ENCODE measurements at places on chromosomes 3 and 15.

- DNase-seq = no peak
These were observed 39.5 kb downstream of the CADPS start for GRCh38 chr3:62835554-62836236.

- DNase-seq = no peak
These were observed 614.4 kb upstream of the MDFIC2 start for GRCh38 chr3:70926835-70927234.

- DNase-seq = no peak
These were observed 160.9 kb downstream of the TIGIT start for GRCh38 chr3:114454551-114455251.

- peak; percentile 68 for DNase-seq
These were observed 267.7 kb downstream of the ZBTB20 start for GRCh38 chr3:114879059-114880031.

GRCh38 chr3:34599595-34599994 lies 801.2 kb downstream of the PDCD6IP start:
- DNase-seq = no peak

- DNase-seq = no peak
These were observed 1.3 kb downstream of the NEIL1 start for GRCh38 chr15:75348034-75348561.

DNA sequence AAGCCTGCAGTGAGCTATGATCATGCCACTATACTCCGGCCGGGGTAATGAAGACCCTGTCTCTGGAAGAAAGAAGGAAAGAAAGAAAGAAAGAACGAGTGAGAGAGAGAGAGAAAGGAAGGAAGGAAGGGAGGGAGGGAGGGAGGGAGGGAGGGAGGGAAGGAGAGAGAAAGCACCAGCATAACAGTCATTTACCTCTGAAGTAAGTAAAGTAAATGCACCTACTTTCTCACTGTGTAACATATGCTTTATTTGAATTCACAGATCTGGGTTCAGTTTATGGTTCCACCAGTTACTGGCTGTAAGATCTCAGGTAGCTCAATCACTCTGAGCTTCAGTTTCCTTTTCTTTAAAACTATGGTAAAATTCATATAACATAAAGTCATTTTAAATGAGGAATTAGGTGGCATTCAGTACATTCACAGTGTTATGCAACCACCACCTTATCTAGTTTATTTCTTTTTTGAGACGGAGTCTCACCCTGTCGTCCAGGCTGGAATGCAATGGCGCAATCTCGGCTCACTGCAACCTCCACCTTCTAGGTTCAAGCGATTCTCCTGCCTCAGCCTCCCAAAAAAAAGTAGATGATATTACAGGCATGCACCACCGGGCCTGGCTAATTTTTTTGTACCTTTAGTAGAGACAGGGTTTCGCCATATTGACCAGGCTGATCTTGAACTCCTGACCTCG lies 16.1 kb upstream of the RAD54L2 start:
- no peak for DNase-seq

- DNase-seq = no peak
These were observed 127.5 kb downstream of the CLSTN2 start for GRCh38 chr3:140062461-140062860.

DNA sequence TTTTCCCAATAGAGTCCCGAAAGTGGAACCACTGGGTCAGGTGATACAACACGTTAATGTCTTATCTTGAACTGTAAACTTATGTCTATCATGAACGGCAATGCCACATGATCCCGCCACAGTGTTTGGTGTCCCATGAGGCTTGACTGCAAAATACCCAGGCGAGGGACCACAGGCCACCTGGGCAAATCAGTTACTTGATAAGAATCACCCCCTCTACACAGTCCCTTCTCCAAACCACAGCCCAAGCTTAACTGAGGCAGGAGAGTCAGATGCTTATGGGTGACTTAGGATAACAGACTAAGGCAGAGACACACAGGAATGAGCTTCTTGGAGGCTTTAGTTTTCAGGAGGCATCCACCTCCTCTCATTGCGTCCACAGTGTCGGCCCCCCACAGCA lies 42.9 kb upstream of the SNRPA1 start:
- no peak for DNase-seq

GRCh38 chr15:68561901-68562300 lies 16.9 kb upstream of the CORO2B start:
- no peak for DNase-seq

DNA sequence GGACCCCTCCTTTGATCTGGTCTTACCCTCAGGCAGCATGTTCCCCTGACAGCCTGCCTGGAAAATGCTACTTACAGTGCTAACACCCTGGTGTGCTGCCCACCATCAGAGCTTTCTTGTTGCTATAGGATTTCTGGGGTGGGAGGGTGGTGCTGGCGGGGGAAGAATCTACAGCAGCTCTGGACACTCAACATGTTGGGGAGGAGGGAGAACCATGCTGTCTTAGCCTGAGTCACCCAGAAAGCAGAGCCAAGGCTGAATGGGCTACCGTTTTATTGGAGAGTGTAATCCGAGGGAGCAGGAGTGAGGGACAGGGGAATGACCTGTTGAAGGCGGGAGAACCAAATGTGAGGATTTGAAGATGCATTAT lies 45.6 kb downstream of the MFSD1 start:
- no peak for DNase-seq

GRCh38 chr3:90035643-90036042 lies 928.2 kb downstream of the EPHA3 start:
- no peak for DNase-seq

GRCh38 chr3:197406266-197406665 lies 107.9 kb upstream of the DLG1 start:
- no peak for DNase-seq

- peak; percentile 56 for DNase-seq
These were observed 101.2 kb downstream of the SCN11A start for GRCh38 chr3:38950581-38950980.

GRCh38 chr3:30141178-30141581 lies 465.2 kb upstream of the TGFBR2 start:
- no peak for DNase-seq

- DNase-seq = no peak
These were observed 166.6 kb downstream of the TPRG1 start for GRCh38 chr3:189338366-189338765.

Measured in inflammatory macrophage (primary cell).